AG04449 (cell line): ENCODE measurements at places on chromosomes 4 and X.

DNA sequence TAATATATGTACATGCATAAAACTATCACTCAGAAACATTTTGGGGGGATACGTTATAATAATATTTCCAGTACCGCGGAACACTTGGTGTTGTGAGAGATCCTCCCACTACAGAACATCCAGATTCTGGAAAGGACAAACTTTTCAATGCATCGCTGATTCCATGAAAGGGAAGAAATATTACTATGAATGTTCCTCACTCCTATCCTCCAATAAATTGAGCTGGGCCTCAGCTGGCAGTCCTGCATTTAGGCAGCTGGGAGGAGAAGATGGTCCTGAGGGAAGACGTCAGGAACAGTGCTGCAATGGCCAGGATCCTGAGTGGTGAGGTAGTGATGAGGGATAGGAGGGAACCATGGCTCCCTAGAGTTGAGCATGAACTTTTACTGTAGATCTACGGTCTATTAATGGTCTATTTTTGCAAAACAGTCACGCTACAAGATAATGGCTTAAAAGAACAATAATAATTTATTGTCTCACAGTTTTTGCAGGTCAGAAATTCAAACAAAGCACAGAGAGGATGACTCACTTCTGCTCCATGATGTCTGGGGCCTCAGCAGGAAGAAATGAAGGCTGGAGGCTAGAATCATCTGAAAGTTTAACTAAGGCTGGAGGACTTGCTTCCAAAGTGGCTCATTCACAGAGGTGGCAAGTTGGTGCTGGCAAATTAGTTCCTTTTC lies 538.1 kb downstream of the STIM2 start:
- DNase-seq: no peak

GRCh38 chr4:118894034-118894433 lies 5.4 kb downstream of the SYNPO2 start:
- no peak for DNase-seq

DNA sequence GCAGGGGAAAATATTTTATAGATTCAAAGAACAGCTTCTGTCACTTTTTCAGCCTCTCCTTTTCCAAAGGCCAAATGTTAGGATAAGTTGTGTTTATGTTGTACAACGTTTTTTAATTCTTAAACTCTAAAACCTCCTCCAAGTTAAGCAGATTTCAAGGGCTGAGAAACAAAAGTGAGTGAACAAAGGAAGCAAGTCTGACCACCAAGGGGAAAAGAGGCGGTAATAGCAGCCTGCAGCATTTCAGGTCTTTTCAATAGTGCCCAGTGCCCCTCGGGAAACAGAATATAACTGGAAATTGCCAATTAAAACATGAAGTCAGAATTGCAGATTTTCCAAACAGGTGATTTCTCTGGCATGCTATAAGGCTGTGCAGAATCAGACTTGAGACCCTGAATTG lies 510.0 kb upstream of the HTR2C start:
- DNase-seq: no peak

DNA sequence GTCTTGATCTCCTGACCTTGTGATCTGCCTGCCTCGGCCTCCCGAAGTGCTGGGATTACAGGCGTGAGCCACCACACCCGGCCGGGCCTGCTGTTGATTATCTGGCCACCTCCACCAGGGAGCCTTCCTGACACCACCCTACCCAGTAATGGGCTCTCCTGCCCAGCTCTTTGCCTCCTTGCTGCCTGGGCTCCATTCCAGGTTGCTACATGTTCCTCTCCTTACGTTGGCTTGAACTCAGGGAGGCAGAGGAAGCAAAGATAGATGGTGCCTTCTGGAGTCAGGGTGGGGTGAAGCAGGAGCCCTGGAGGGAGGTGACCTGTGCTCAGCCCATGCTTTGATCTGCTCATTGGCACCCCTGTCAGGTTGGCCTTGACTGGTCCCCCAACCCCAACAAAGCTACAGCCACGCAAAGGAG lies 26.3 kb downstream of the FLNA start:
- no peak for DNase-seq

GRCh38 chr4:169059306-169060211 lies 49.5 kb upstream of the CBR4 start:
- no peak for DNase-seq

- DNase-seq: no peak
Observed at GRCh38 chr4:17283251-17283650, 228.6 kb downstream of the QDPR start.

DNA sequence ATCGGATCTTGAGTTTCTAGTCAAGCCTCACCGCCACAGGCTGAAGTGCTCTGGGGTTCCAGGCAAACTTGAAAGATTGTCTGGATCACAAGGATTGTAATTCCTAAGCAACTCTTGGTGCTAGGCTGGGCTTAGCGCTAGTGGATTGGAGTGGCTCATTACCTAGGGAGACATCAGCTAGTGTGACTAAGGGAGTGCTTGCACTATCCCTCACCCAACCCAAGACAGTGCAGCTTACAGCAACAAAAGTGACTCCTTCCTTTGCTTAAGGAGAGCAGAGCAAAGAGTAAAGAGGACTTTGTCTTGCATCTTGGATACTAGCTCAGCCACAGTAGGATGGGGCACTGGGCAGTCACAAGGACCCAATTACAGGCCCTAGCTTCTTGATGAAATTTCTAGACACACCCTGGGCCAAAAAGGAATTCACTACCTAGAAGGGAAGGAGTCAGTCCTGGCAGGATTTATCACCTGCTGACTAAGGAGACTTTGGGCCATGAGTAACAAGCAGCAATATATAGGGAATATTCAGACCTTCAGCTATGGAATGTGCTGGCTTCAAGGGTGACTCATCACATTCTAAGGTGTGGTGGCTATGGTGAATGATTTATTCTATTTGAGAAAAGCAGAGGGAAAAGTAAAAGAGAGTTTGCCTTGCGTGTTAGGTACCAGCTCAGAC lies 1212.4 kb downstream of the PCDH18 start:
- DNase-seq: no peak

- no peak for DNase-seq
Observed at GRCh38 chr4:101037938-101038413, 309.4 kb downstream of the PPP3CA start.

DNA sequence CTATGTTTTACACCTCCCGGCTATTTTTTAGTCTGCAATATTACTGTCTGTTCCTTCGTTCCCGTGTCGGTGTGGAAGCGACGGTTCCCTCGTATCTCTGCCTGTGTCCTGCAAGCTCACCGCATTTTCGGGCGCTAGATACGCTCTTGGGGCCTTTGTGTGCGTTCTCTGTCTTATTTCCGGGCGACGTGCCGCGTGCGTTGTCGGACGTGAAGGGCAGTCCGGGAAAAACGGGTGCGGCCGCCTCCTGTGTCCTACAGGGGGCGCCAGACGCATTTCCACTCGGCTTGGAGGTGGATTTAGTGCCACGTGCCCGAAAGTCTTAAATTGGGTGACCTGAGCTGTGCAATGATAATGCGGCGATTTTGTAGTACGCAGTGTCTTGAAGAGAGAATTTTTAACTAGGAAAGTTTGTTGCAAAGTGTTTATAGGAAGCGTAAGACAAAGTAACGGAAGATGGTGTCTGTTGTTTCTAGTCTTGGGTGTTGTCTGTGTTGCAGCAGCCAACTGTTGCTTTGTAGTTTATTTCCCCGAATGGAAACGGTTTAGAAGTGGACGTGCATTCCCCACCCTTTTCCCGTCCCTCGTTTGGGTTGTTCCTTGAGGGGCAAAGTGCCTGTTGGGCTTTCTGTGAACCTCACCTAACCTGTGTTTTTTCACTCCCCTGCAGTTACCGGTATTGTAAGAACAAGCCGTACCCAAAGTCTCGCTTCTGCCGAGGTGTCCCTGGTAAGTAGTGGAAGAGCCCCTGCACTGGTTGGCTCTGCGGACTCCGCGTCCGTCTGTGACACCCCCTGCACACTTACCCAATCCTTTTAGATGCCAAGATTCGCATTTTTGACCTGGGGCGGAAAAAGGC lies 720 bp downstream of the RPL10 start:
- DNase-seq: no peak

GRCh38 chr4:185730849-185731608 lies 81.0 kb downstream of the SORBS2 start:
- no peak for DNase-seq

DNA sequence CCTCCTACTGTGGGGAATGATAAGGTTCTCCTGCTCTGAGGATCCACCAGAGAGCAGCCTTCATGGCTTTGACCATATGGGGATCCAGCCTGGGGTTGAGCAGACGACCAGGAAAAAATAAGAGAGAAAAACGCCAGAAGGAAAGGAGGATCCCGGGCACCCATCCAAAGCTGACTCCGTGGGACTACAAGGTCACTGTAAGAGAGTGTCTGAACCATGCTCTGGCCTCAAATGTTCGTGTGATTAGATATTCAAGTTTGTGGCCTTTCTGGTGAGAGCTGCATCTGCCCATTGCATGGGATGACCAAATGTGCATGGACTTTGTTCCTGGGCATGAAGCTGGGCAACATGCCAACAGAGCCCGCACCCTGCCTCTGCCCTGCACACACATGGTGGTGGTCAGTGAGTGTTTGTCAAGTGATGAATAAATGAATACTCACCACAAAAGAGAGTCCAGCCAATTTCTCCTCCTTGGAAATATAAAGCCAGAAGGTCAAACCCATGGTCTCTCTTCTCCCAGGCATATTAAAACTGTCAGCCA lies 346.0 kb upstream of the GATB start:
- DNase-seq: no peak

DNA sequence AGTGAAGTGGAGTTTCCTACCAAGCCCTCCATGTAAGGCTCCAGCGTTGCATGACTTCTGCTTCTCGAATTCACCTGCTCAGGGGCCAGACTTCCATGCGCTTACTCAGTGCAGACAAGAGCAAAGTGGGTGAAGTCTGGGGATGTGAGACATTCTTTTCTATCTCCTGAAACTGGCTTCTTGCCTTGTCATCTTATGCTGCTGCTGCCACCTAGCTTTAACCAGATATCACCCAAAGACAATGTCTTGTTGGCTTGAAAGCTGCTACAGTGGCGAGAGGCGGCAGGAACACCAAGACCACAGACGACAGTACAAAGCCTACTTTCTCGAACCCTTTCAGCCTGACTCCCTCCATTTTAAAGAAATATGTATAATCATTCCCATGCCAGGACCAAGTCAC lies 103.6 kb upstream of the ADGRG2 start:
- DNase-seq: no peak

- DNase-seq: no peak
Observed at GRCh38 chr4:186190581-186191199, 677 bp upstream of the CYP4V2 start.

- no peak for DNase-seq
Observed at GRCh38 chr4:48813964-48814363, 16.9 kb upstream of the OCIAD1 start.

GRCh38 chr4:184293552-184293951 lies 75.9 kb upstream of the ENPP6 start:
- no peak for DNase-seq

DNA sequence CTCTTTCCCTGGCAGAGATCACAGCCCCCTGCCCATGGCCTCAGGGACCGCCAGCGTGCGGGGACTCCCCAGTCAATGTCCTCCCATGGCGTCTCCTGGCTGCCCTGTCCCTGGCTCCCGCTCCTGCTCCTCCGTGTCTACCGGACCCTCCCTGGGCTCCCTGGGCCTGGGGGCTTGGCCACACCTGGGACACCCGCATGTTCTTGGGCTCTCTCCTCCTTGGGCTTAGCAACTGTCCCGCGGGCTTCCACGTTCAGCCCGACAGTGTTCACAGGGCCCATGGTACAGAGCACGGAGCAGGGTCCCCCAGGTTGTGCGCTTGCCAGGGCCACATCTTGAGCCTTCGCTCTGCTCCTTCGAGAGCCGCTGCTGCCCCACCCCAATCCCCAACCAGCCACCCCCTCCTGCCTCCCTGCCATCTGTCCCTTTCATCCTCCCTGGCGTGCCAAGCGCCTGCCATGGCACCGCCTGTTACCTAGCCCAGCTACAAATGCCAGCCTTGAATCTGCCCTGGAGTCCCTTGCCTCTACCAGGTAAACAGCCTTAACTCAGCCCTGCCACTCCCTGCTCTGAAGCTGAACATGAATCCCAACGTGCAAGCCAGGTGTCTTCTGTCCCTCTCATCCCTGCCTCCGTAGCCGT lies 3.9 kb downstream of the AVPR2 start:
- no peak for DNase-seq

DNA sequence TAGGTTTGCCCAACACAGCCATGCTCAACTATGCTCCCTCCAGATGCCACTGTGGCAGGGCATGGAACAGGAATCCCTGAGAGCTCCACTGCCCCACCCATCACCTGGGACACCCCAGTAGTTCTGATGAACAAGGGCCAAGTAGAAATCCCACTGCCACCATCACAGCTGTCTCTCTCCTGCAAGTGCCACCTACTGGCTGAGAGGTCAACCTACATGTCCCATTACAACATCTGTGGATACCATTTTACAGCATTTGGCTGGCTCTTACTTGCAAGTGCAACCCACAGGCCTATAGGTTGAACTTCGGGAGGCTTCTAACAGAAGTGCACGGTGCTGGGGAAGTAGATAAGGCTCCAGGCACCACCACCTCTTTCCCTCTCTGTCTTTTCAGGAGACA lies 142.5 kb downstream of the CXXC4 start:
- DNase-seq: no peak

- DNase-seq: no peak
Observed at GRCh38 chr4:151807220-151807619, 46.4 kb upstream of the GATB start.

DNA sequence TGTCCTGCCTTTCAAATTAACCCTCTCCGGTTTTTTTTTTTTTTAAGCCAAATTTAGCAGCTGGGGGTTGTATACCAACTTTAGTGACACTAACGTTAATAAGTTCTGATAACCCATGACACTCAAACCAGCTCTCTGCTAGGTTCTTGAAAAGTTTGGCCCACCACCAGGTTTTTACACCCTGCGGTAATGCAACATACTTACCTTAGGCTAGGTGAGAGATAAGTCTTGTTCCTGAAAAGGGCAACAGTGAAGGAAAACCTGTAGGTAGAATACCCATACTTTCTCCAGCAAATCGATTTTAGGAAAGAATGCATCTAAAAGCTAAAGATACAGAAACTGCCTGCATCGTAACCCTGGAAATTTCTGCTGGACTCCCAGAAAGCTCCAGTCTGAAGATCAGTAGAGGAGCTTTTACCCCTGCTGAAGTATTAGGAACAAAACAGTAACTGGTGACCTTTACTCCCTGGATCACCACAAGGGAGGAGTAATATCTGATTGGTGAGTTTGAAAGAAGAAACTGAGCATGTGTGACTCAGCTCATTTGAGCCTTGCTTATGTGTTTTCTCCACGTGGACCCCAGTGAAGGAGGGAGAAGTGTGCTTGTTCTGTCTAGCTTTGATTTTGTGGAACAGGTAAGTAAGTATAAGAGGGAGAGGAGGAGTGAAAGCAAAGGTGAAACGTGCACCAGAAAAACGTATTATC lies 34.4 kb upstream of the COX18 start:
- no peak for DNase-seq
